ENCODE measurements at places on chromosomes 1 and 21. TPM values are rescaled to one million over a fixed set of nuclear protein-coding genes. Genes with fewer than 3 reads are reported as not detected.

DNA sequence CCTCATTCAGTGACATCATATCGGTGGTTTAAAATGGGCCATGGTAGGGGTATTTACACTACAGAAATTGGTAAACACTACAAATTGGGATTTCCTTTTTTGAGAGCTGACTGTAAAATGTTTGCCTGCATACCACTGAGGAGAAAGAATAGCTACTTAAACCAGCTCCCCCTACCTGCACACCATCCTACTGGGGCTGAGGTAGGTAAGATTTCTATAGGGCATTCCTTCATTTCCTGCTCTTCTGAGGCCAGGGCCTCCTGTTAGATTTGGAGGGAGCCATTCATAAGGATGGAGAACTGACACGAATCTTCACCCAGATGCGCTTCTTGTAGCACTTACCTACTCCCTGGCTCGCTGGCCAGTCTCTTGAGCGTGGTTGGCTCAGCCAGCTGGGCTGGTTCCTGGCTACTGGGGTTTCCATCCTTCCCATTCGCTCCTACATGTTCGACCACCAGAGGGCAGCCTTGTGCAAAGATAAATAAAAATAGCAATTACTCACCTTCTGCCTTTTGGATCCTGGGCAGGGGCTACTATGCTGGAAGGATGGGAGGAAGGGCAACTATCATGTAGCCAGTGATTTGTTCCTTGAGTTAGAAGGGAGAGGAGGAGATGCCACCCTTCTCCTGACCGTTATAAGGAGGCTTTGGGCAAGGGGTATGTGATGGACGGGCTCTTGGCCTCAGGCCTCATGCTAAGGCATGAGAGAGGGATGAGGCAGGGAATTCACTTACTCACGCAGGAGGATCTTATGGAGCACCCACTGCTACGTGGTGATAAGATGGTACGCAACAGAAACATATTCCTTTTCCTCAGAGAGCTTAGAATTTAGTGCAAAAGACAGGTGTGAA is 10.7 kb downstream of the OPTC start:
- H3K27ac ChIP-seq = no peak overlapping the region
- H3K4me1 ChIP-seq = peaks cover 4% of the 10 kb centered on the region
- peak; percentile 83 for DNase-seq
- H3K27me3 ChIP-seq = peaks cover 2% of the 10 kb centered on the region
- no peaks in the 10 kb centered on the region for H3K36me3 ChIP-seq
- H3K4me3 ChIP-seq = no peak overlapping the region

- H3K27me3 ChIP-seq = peaks cover 6% of the 10 kb centered on the region
- DNase-seq = no peak
- no peak overlapping the region for H3K4me3 ChIP-seq
- no peaks in the 10 kb centered on the region for H3K4me1 ChIP-seq
- no peaks in the 10 kb centered on the region for H3K36me3 ChIP-seq
Observed at GRCh38 chr1:2942410-2942809, 78.9 kb upstream of the ACTRT2 start.

DNA sequence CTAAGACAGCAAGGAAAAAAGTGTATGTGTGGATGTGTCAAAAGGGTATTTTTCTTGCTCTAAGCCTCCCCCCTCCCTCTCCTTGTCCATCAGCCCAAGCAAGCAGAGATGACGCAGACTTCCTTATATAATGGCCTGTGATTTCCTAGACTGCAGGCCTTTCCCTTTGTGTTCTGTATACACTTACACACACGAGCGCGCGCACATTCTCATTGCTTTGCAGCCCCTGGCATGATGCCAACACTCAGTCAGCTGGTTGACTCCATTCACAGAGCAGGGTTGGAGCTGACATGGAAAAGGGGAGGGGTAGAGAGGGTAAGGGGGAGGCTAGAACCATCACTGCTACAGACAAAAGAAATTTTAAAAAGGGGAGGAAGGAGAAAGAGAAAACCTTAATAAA is 41.8 kb downstream of the GATAD2B start:
- no peak overlapping the region for H3K27ac ChIP-seq
- peaks cover 16% of the 10 kb centered on the region for H3K4me1 ChIP-seq
- DNase-seq = peak; percentile 67
- H3K4me3 ChIP-seq = no peak overlapping the region
- peaks cover 2% of the 10 kb centered on the region for H3K36me3 ChIP-seq
- H3K27me3 ChIP-seq = no peaks in the 10 kb centered on the region

- peak overlapping the region; percentile 98 for H3K27ac ChIP-seq
- peak overlapping the region; percentile 95 for H3K4me3 ChIP-seq
- H3K4me1 ChIP-seq = peaks cover 37% of the 10 kb centered on the region
- H3K36me3 ChIP-seq = peaks cover 56% of the 10 kb centered on the region
- no peaks in the 10 kb centered on the region for H3K27me3 ChIP-seq
Observed at GRCh38 chr1:37475380-37476086, 1.2 kb downstream of the ZC3H12A start.

DNA sequence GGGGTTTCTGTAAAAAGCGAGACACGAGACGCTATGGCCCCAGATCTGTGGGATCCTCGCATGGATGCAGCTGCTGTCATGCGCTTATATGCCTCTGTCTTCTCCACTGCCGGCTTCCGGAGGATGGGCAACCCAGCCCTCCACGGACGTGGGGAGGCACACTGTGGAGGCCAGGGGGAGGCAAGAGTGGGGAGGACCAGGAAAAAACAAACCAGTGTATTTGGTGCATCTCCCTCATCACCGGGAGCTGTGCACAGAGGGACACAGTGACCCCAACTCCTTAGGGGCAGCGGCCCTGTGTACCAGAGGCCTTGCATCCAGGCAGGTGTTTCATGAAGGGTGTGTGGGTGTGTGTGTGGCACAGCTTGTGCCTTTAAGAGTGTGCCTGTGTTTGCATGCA is 95.0 kb downstream of the AJAP1 start:
- no peak overlapping the region for H3K4me3 ChIP-seq
- DNase-seq = no peak
- H3K27me3 ChIP-seq = no peaks in the 10 kb centered on the region
- H3K4me1 ChIP-seq = no peaks in the 10 kb centered on the region

- H3K4me3 ChIP-seq = no peak overlapping the region
- H3K36me3 ChIP-seq = no peaks in the 10 kb centered on the region
- no peak for DNase-seq
- no peak overlapping the region for H3K27ac ChIP-seq
- no peaks in the 10 kb centered on the region for H3K27me3 ChIP-seq
Observed at GRCh38 chr1:167826127-167826526, 87.8 kb downstream of the ADCY10 start.

CDCA8 gene
- total RNA-seq = 61.7 TPM

RCC2 gene
- 120 TPM for total RNA-seq

TMEM201 gene
- 15.1 TPM for total RNA-seq

DMBX1 gene
- 0.05 TPM for total RNA-seq
